ENCODE measurements at places on chromosomes 16 and 17.

GRCh38 chr16:86077243-86077940, 178.4 kb downstream of the IRF8 start:
- no peak for DNase-seq

DNA sequence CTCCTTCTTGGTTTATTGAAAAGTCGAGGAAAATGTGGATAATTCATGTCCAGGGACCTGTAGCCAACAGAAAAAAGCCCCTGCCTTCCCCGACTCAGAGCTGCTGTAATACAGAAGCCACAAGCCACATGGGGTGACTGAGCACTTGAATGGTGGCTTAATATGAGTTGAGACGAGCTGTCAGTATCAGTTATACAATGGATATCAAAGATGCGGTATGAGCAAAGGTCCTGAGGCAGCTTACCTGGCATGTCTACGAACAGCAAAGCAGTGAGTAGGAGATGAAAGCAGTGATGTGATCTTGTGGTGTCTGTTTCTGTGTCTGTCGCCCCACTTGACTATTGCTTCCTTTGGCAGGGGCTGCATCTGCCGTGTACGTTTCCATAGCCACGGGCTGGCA, 12.2 kb upstream of the RMI2 start:
- no peak for DNase-seq

DNA sequence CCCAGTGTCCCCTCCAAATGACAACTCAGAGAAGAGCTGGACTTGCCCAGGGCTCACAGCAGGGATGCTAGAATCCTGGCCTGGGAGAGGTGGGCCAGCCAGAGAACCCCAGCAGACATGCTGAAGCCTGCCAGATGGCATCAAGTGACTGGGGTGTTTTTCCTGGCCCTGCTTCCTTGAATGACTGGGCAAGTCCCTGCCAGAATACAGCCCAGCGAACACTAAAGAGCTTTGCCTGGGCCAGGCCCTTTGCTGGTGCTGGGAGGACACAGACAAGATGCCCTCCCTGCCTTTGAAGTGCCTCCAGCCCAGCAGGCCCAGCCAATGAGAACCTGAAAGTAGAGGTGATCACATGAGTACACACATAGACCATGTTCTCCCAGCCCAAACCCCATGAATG, 11.5 kb downstream of the ZNF319 start:
- DNase-seq = no peak

- DNase-seq = no peak
Observed at GRCh38 chr17:72943826-72944689, 148.4 kb downstream of the SLC39A11 start.

DNA sequence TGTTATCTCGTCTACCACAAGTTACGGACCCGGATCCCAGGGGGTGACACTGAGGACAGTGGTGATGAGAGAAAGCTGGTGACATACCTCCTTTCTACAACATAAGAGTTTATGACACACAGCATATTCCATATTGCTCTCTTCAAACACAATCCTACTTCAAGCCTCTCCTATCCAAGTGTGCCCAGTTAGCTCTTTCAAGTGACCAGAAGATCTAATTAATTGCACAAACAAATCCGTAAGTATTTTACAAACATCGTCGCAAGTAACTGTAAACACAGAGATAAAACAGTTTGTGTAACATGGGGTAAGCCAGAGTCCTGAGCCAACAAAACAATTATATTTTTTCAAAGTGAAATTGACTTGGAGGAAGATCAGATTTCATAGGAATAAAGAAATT, 235.0 kb downstream of the CHD9NB start:
- DNase-seq = no peak

DNA sequence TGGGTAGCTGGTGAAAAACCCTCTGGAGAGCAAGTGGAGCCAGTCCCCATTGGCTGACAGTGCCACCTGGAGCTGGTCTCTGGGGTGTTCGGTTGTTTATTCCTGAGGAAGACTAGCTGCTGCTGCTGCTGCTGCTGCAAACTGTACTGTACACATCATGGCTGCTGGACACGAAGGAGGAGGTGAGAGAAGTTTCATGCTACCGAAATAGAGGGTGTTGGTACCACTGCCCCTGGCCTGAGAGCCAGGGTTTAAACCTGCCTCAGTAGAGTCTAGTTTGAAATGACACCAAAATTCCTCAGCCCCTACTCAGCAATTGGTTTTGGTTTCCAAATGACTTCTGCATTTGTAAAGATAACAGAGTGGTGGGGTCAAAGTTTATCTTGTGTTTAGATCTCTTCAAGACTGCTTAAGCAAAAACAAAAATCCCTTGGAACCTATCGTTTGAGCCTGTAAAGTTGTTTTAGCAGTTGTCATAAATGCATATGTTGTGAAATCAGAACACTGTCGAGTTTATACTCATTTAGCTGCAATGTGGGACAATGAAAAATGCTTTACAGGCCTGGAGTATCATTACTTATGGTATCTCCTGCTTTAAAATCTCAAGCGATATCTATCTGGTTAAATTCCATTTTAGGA, 40.8 kb downstream of the CYB5B start:
- DNase-seq = no peak

DNA sequence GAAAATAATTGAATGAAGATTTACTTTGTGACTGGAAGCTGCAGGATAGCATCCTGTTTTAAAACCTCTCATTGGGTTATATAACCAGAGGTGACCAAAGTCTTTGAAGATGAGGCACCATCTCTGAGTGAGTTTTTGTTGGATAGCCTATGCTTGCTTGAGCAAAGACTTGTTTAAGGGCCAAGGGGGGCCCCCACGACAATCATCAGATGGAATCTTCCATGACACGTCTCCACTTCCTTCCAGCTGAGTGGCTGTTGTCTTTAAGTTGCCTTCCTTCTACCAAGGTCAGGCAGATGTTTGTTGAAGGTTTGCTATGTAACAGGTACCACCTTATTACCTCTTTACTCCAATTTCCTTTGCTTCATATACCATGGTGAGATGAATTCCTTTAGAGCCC, 188.8 kb downstream of the PRKCA start:
- DNase-seq = no peak

- no peak for DNase-seq
Observed at GRCh38 chr16:66572356-66572755, 6.1 kb downstream of the CMTM1 start.

- DNase-seq = no peak
Observed at GRCh38 chr17:30969989-30970830, 629 bp upstream of the RNF135 start.

GRCh38 chr16:10871157-10871991, 5.6 kb upstream of the CIITA start:
- peak; percentile 54 for DNase-seq

DNA sequence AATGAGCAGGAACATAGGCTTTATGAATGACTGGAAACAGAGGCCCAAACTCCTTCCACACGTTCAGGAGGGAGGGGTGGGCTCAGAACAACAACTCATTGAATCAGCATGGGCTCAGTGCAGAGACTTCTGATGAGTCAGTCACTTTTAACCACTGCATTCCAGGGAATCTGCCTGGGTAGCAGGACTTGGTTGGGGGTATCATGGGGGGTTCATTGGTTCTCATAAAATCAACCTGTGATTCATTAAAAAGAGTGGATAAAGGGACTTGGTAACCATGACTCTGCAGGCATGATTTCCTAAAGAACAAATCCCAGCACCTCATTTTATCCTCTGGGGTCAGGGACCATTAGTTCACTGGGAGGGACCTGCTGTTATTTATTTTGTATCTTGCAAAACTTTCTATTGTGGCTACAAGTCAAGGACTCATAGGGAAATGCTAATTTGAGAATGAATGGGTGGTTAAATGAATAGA, 13.8 kb downstream of the ITGB3 start:
- no peak for DNase-seq

- DNase-seq = no peak
Observed at GRCh38 chr16:19486750-19487325, 35.1 kb downstream of the GDE1 start.

- DNase-seq = no peak
Observed at GRCh38 chr17:80882323-80882722, 109.3 kb upstream of the CHMP6 start.

DNA sequence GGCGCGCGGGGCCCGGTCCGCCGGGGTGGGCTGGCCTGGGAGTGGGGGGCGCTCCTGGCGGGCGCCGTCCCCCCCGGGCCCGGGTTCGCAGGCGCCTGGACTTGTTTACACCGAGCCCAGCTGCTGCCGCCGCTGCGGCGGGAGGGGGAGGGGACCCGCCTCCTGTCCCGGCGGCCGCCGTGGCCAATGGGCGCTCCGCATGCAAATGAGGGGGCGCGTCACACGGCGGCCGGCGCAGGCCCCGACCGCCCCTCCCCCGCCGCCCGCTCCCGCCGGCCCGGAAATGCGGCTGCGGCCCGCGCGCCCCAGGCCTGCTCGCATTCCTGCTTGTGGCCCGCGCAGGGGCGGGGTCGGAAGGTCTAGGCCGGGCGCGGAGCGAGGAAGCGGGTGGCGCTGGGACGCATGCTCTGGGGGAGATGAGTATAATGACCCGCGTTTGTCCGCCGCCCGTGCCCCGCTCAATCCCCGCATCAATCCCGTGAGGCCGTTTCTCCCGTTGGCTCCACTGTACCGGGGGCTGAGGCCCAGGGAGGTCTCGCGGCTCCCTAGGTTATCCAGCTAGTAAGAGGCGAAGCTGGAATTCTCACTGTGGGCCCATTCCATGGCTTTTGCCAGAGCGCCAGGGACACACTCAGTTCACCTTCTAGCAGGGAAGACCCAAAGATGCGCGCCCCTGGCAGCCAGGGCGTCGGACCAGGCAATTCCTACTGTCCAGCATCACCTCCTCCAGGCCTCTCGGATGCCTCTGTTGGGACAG, at the start of gene YPEL3:
Gene YPEL3, minus strand, starts transcription at position 109 of the 757 bp plus-strand sequence. CDS start 731 bp downstream, outside the sequence.
- DNase-seq = peak; percentile 88

DNA sequence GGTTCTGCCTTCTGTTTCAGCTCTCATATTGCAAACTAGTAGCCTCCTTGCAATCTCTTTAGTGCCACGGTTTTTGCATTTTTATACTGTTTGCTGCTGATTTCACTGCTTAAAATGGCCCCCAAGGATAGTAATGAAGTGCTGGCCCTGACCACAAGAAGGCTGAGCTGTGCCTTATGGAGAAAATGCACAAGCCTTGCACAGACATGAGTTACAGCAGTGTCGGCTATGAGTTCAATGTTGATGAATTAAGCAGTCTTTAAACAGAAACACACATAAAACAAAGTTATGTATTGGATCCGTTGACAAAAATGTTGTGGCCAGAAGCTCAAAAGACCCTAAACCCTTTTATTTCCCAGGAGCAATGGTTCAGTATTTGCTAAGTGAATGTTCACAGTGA, 210.6 kb upstream of the DYNLRB2 start:
- no peak for DNase-seq

DNA sequence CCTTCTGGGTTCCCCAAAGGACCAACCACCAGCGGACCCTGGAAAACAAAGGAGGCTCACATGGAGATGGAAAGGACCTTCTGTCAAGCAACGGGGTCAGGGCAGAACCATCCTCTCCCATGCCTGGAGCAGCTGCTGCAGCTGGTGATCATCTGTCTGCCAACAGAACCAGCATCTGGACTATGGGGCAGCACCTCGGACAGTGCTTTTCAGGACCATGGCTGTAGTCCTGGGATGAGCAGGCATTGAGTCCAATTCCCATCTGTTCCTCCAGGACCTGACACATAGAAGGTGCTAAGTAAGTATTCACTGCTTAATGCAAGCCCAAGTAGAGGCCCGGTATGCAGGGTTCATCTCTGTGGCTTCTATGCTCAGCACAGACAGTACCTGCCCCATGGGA, 304.7 kb downstream of the XYLT1 start:
- DNase-seq = no peak

GRCh38 chr16:87435372-87436224, 43.5 kb downstream of the MAP1LC3B start:
- no peak for DNase-seq

- no peak for DNase-seq
Observed at GRCh38 chr17:33334703-33335102, 41.6 kb upstream of the ASIC2 start.

DNA sequence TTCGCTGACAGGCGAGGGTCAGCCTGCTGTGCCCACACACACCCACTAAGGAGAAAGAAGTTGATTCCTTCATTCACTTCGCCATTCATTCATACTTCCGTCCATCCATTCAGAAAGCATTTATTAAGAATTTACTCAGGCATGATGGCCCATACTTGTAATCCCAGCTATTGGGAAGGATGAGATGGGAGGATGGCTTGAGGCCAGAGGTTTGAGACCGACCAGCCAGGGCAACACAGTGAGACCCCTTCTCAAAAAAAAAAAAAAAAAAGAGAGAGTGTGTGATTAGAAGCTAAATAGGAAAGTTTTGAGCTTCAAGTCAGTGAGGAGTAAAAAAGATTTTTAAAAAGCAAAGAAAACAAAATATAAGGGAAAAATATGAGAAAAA, 8.7 kb downstream of the CES2 start:
- no peak for DNase-seq

Measured in CD4-positive, alpha-beta T cell treated with Interleukin-15 for 4 hours (primary cell).